H9 (cell line): ENCODE measurements at places on chromosomes 6 and 20. TPM values are rescaled to one million over a fixed set of nuclear protein-coding genes. Genes with fewer than 3 reads are reported as not detected.

GRCh38 chr6:157020398-157020797 is 243.2 kb downstream of the ARID1B start:
- peak overlapping the region; percentile 87 for H3K4me3 ChIP-seq
- no peaks in the 10 kb centered on the region for H3K36me3 ChIP-seq
- H3K27me3 ChIP-seq = no peaks in the 10 kb centered on the region
- peaks cover 3% of the 10 kb centered on the region; the same call in 1 of the 2 replicates for H3K4me1 ChIP-seq
- DNase-seq = no peak
- H3K27ac ChIP-seq = peak overlapping the region; percentile 54

DNA sequence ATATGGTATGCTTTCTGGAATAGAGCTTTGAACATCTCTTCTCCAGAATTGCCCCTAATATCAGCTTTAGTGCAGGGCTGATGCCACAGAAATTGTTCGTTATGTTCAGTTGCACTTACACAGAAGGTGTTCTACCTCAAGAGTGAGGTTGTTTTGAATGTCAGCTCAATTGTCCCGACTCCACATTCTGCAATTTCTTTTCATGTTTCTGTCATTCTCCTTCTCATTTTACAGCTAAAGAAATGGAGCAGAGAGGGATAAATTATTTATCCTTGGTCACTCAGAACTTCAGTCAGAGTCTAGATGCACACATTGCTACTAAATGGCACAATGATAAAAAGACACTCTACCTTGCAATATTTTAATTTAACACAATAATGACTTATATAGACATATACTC is 137.0 kb upstream of the CCN2 start:
- no peaks in the 10 kb centered on the region for H3K27me3 ChIP-seq
- H3K4me3 ChIP-seq = no peak overlapping the region
- H3K36me3 ChIP-seq = peaks cover 16% of the 10 kb centered on the region
- H3K4me1 ChIP-seq = no peaks in the 10 kb centered on the region; the same call in 1 of the 2 replicates

- DNase-seq = no peak
- H3K4me3 ChIP-seq = no peak overlapping the region
- no peaks in the 10 kb centered on the region for H3K27me3 ChIP-seq
- H3K4me1 ChIP-seq = no peaks in the 10 kb centered on the region; the same call in 1 of the 2 replicates
- peaks cover 8% of the 10 kb centered on the region for H3K36me3 ChIP-seq
Observed at GRCh38 chr6:21885532-21886114, 292.1 kb downstream of the SOX4 start.

- H3K4me1 ChIP-seq = no peaks in the 10 kb centered on the region
- no peak for DNase-seq
- H3K36me3 ChIP-seq = no peaks in the 10 kb centered on the region; the same call in 1 of the 2 replicates
- H3K27me3 ChIP-seq = no peaks in the 10 kb centered on the region
Observed at GRCh38 chr6:133699741-133700385, 189.1 kb upstream of the TCF21 start.

- H3K36me3 ChIP-seq = no peaks in the 10 kb centered on the region
- no peak for DNase-seq
- no peaks in the 10 kb centered on the region for H3K27me3 ChIP-seq
- H3K27ac ChIP-seq = no peak overlapping the region
- H3K4me3 ChIP-seq = no peak overlapping the region
- no peaks in the 10 kb centered on the region for H3K4me1 ChIP-seq
Observed at GRCh38 chr6:257031-257725, 35.1 kb upstream of the DUSP22 start.

GRCh38 chr6:107813555-107814194 is 10.4 kb downstream of the SCML4 start:
- DNase-seq = no peak
- H3K4me3 ChIP-seq = no peak overlapping the region
- no peaks in the 10 kb centered on the region for H3K4me1 ChIP-seq
- H3K27me3 ChIP-seq = no peaks in the 10 kb centered on the region
- H3K36me3 ChIP-seq = no peaks in the 10 kb centered on the region

- no peak for DNase-seq
- no peak overlapping the region for H3K4me3 ChIP-seq
- H3K36me3 ChIP-seq = no peaks in the 10 kb centered on the region
- H3K27ac ChIP-seq = no peak overlapping the region
Observed at GRCh38 chr6:15628499-15629131, 34.2 kb downstream of the DTNBP1 start.

DNA sequence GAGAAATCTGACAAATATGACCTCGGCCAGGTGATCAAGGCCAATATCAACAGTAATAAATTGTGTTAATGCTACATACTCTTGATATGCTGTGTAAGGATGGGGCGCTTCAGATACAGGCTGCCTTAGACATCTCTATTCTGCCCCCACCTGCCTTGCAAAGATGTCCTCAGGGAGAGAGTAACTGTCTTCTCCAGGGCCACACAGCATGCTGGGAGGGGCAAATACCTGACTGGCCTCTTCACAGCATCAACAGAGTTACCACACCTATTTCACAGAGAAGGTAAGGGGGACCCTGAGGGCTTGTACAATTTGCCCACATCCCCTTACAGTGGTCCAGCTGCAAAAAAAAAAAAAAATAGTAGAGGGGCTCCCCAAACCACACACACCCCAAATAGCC is 17.2 kb upstream of the KIAA1755 start:
- H3K27ac ChIP-seq = no peak overlapping the region
- no peaks in the 10 kb centered on the region for H3K27me3 ChIP-seq

Gene RAET1L
- total RNA-seq = not detected in 2 replicates

Gene KHDC1
- total RNA-seq = 7.7 and 7.8 TPM in 2 replicates

Gene PAK5
- total RNA-seq = 0.20 and 0.37 TPM in 2 replicates
